ENCODE measurements at places on chromosomes 2 and 18.
A peak's percentile ranks its signal among the peaks of the same experiment; 100 is the strongest.

- no peak for DNase-seq
Measured at GRCh38 chr2:184654945-184655344, 56.6 kb downstream of the ZNF804A start.

DNA sequence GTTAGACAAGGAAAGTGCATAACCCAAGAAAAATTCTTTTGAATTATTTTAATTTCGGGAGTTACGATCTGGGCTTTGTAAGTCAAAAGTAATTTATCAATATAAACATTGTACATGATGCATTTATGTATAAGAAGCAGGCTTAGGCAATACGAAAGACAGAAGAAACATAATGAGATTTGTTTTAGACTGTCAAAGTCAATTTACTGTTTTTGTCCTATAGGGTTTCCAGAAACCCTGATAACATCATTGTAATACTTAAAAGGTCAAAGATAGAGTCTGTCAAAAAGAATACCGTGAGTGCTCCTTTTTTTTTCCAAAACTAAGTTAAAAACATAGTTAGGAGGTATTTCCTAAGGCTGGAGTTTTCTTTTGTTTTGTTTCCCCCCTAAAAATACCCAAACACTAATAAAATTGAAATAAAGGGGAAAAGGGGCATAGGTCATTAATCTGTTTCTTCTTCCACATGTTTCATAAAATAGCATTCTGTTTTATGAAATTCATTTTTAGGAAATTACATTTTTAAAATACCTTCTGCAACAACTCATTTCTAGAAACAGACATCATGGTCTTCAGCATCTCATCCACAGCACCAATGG, 16.1 kb downstream of the C1D start:
- DNase-seq = no peak

GRCh38 chr2:147469471-147469870, 375.4 kb upstream of the ACVR2A start:
- no peak for DNase-seq

- no peak for DNase-seq
Measured at GRCh38 chr2:53455094-53455493, 312.5 kb upstream of the CHAC2 start.

GRCh38 chr2:12293874-12294273, 422.9 kb upstream of the TRIB2 start:
- DNase-seq = no peak

GRCh38 chr2:174963437-174964400, 41.5 kb downstream of the CHN1 start:
- no peak for DNase-seq

GRCh38 chr2:13227578-13227977, 510.8 kb downstream of the TRIB2 start:
- peak; percentile 98 for DNase-seq

DNA sequence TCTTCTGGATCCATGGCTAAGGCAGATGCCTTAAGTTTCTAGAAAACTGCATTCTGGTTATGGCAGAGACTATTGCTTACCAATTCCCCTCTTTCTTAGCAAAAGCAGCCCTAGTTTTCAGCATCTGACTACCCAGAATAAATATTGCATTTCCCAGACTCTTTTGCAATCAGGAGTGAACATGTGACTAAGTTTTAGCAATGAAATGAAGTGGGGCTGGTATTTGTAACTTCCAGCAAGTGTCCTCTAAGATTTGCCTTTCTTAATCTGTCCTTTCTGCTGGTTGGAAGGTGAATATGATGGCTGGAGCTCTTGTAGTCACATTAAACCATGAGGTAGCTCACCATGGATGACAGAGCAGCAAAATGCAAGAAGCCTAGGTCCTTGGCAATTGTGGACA, 132.9 kb upstream of the PKDCC start:
- DNase-seq = no peak

GRCh38 chr18:76437011-76437410, 58.0 kb downstream of the ZNF516 start:
- no peak for DNase-seq

DNA sequence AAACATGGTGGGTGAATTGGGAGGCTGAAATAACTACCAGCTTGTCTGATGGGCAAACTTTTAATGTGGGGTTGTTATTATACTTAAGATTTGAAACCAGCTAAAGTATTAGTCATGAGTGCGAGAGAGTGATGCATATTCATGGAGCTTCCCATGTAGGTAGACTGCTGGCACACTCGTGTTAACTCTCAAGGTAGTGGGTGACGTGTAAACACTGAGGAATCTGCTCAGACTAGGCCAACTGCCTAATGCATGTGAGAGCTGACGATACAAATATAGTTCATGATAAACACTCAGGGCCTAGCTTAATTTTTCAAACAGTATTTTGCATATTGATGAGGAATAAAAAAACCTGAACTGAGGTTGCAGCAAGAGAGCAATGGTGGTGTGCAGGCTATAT, 1165.7 kb upstream of the PIK3C3 start:
- no peak for DNase-seq

GRCh38 chr2:191670076-191670475, 7.9 kb upstream of the NABP1 start:
- DNase-seq = no peak
